Endodermal cell (in vitro differentiated cells): ENCODE measurements at places on chromosomes 2 and 18.
A peak's percentile ranks its signal among the peaks of the same experiment; 100 is the strongest.

DNA sequence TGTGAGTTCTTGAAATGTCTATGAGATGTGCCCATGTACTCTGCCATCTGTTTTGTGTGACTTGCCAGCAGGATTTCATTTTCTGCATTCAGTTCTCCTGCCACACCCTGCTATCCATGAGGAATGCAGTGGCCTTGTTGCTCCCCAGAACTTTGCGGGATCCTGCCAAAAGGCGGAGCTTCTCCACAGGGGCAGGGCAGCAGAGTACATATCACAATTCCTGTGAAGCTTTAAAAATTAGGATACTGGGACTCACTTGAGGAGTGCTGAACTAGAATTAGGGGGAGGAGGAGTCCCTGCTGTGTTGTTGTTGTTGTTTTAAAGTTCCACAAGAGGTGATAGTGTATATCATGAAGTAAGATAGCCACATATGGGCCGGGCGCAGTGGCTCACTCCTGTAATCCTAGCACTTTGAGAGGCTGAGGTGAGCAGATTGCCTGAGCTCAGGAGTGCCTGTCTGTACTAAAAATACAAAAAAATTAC, 76.4 kb downstream of the TANC1 start:
- H3K27me3 ChIP-seq: no peaks in the 10 kb centered on the region
- no peak overlapping the region for H3K4me3 ChIP-seq
- H3K4me1 ChIP-seq: peaks cover 30% of the 10 kb centered on the region
- H3K36me3 ChIP-seq: peaks cover 36% of the 10 kb centered on the region

DNA sequence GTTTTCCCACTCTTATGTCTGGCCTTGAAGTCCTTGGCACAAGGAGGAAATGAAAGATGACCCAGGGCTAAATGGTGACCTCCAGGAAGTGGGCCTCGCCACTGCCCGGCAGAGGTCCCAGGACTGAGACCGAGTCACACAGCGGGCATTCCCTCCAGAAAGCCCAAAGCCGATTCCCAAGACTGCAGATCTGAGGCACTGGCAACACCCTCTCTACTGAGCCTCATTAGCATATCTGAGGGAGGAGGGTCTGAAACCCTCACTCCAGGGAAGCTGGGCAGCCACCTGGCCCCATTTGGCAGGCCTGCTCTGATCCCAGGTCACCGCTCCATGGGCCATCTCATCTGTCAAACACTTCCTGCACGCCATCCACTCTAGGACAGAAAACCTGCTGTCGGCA, 29.1 kb downstream of the FAM178B start:
- H3K27me3 ChIP-seq: no peaks in the 10 kb centered on the region
- H3K4me1 ChIP-seq: peaks cover 8% of the 10 kb centered on the region
- H3K36me3 ChIP-seq: no peaks in the 10 kb centered on the region
- no peak overlapping the region for H3K27ac ChIP-seq
- H3K4me3 ChIP-seq: no peak overlapping the region
- peak; percentile 78 for DNase-seq

- H3K36me3 ChIP-seq: no peaks in the 10 kb centered on the region
- peak; percentile 48 for DNase-seq
- H3K27me3 ChIP-seq: peaks cover 100% of the 10 kb centered on the region
These were observed 6.7 kb downstream of the GBX2 start for GRCh38 chr2:236161531-236161930.

- H3K27me3 ChIP-seq: no peaks in the 10 kb centered on the region
- DNase-seq: no peak
- no peaks in the 10 kb centered on the region for H3K4me1 ChIP-seq
- no peak overlapping the region for H3K4me3 ChIP-seq
- H3K36me3 ChIP-seq: no peaks in the 10 kb centered on the region
- no peak overlapping the region for H3K27ac ChIP-seq
These were observed 9.9 kb upstream of the CDK15 start for GRCh38 chr2:201796478-201796865.

DNA sequence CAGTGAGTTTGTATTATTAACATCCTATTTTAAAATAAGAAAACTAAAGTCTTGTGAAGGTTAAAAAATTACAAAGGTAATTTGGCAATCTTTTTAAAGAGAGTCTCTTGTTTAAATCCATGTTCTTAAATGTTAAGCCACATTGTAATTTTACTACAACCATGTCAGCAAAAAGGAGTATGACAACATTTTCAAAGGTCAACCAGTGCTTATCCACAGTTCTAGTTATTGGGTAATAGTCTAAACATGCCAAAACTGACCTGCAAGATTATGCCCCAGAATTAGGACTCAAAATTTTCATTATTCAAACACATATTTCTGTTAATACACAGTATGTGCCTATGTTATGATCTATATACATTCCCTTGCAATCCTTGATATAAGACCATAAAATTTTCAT, 1312.6 kb upstream of the CHAC2 start:
- no peaks in the 10 kb centered on the region for H3K27me3 ChIP-seq
- no peaks in the 10 kb centered on the region for H3K36me3 ChIP-seq
- H3K27ac ChIP-seq: no peak overlapping the region
- H3K4me3 ChIP-seq: no peak overlapping the region
- H3K4me1 ChIP-seq: peaks cover 4% of the 10 kb centered on the region

DNA sequence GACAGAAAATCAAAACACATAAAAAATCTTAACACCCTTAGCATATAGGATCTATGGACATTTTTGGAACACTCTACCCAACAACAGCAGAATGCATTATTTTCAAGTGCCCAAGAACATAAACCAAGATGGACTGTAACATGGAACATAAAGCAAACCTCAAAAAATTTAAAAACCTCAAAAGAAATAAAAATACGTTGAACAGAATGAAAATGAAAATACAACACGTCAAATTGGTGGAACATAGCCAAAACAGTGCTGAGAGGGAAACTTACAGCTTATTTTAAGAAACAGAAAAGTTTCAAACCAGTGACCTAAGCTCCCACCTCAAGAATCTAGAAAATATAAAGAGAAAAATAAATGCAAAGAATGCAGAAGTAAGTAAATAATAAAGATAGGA, 58.3 kb upstream of the BCL2L11 start:
- no peak overlapping the region for H3K4me3 ChIP-seq
- H3K27ac ChIP-seq: no peak overlapping the region
- no peaks in the 10 kb centered on the region for H3K4me1 ChIP-seq
- DNase-seq: no peak
